H7 (cell line): ENCODE measurements at places on chromosomes 1 and 21. TPM values are rescaled to one million over a fixed set of nuclear protein-coding genes. Genes with fewer than 3 reads are reported as not detected.

The HMGCL gene
- total RNA-seq, result 35.8 and 53.1 TPM in 2 replicates

The EXO5 gene
- 2.7 and 4.1 TPM in 2 replicates for total RNA-seq

DNA sequence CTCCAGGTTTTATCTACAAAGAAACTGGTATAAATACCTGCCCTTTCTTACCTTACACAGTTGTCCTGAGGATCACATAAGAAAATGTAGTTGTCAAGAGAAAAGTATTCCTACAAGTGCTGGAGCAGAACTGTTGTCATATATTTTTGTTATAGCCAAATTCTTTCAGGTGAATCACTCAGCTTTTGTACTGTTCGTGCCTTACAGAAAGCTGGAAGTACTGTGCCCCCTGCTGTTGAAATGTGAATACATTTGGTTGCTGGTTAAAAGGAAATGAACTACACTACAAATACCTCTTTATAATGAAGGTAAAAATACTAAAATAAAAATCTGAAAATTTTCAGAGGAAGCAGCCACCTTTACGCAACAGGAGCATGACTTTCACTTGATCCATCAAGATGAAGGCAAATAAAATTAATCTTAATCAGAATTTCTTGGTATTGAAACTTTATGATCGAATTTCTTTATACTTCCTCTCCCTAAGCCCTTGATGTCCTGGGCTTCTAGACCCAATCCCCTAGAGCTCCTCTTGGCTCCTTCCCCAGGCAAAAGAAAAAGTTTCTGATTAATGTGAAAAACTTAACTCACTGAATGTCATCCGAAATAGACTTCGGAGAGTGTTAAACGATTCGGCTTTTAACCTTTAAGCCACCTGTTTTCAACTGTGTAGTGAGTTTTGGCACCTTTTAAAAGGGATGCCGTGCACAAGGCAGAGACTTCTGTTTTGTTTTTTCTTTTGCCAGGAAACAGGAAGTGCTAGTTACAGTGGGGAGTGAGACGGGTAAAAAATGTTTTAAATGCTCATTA, 12.5 kb downstream of the CHML start:
- DNase-seq, result no peak

- DNase-seq, result no peak
Observed at GRCh38 chr1:244917073-244917670, 52.8 kb upstream of the HNRNPU start.

DNA sequence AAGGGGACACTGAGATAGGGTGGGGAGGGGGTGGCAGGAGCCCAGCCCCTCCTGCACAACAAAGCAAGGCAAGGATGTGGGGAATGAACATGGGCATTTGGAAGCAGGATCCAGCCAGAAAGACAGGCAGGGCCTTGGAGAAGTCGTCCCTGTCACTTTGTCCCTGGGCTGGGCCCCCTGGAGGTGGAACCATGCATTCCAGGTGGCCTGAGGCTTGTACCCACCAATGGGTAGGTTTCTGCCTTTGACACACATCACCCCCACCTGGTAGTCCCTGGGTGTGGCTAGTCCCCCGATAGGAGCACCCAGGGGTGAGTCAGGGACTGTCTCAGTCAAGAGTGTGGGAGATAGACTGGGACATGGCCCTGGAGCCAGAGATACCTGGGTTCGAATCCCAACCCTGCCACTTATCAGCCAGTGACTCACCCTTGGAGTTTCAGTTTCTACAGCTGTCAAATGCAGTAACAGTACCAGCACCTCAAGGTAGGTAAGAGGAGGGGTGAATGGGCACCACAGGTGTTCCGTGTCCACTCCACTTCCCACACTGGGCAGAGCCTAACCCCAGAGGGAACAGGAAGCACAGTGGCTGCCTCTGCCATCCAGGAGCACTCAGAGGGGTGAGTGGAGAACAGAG, 10.0 kb downstream of the PLA2G2D start:
- no peak for DNase-seq

- DNase-seq, result no peak
Observed at GRCh38 chr1:115946116-115946515, 30.2 kb upstream of the SLC22A15 start.

The AMY2A gene
- total RNA-seq, result not detected in 2 replicates

DNA sequence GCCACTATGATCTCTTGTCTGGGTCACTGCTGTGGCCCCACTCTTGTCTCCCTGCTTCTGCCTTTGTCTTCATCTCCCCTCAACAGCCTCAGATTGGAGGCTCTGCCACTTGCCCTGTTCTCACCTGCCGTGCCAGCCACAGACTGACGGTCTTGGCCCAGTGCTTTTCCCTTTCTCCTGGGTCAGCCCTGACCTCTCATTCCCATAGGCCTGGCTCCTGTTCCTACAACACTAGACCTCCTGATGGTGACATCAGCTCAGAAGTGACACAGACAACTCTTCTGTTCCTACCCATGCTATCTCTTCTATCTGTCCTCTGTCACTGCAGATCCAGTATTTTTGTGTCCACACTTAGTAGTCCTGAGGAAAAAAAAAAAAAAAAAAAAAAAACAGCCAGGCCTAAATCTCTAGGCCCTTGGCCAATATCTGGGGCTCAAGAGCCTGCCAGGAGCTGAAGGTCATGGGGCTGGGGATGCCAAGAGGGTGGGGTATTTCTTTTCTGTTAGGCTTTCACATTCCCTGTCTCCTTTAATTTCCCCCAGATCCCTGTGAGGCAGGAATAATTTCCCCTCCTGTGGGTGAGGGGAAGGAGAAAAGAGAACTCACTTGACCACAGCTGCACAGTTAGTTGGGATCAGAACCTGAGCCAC, 42.0 kb upstream of the FOXO6 start:
- no peak for DNase-seq

The MYCL gene
- total RNA-seq, result 49.0 and 52.5 TPM in 2 replicates

DNA sequence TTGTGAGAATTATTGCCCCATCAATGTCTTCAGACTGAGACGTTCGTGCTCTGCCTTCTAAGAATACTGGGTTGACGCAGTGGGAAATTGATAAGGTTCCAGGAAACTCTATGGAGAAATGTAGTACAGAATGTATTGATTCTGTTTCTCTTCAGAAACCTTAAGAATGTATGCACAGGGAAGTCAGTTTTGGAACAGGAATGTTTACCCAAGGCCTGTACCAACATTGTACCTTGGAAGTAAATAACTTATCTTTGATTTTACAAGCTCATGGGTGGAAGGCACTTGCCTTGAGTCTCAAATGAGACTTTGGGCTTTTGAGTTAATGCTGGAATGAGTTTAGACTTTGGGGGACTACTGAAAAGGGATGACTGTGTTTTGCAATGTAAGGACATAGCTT, 59.5 kb upstream of the PCP4 start:
- DNase-seq, result no peak

GRCh38 chr1:1128454-1129139, 12.7 kb upstream of the C1orf159 start:
- DNase-seq, result no peak

The HAO2 gene
- total RNA-seq, result 0.38 and 1.2 TPM in 2 replicates

The AZIN2 gene
- 0.96 and 2.5 TPM in 2 replicates for total RNA-seq

- DNase-seq, result no peak
Observed at GRCh38 chr1:64893921-64894320, 72.4 kb downstream of the JAK1 start.

The FAM163A gene
- total RNA-seq, result 0.10 and 0.11 TPM in 2 replicates

The RGS21 gene
- not detected in 2 replicates for total RNA-seq

GRCh38 chr1:173161510-173162221, 45.5 kb downstream of the TNFSF4 start:
- DNase-seq, result no peak

The KRTAP7-1 gene
- not detected in 2 replicates for total RNA-seq

DNA sequence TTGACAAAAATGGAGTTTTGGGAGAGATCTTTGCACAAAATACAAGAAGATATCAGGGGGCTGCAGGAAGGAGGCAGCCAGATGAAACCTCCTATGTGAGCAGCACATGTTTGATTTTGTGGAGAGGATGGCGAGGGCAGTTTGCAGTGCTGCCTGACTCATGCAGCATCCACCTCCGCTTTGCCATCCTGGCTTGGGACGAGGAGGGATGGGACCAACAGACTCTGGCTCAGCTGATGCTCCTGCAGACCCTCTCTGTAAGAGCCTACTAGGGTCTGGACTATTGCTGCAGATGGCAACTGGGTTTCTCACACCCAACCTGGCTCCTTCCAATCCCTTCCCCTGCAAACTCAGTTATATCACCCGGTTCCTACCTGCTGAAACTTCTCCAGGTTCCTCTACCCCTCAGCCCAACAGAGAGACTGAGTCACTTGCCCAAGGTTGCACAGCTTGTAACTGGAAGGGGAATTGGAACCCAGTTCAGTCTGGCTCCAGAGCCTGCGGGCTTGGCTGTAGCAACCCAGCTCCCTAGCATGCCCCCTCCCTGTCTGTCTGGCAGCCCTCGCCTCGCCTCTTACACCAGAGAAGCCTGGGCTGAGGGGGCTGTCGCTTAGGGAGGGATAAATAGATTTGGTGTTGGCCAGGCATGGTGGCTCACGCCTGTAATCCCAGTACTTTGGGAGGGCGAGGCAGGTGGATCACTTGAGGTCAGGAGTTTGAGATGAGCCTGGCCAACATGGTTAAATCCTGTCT, 205.8 kb downstream of the PTPRU start:
- DNase-seq, result peak; percentile 20

The NPHP4 gene
- 22.1 and 22.2 TPM in 2 replicates for total RNA-seq

GRCh38 chr1:58738876-58739275, 39.0 kb upstream of the MYSM1 start:
- DNase-seq, result no peak

GRCh38 chr1:15288173-15288926, 41.3 kb downstream of the FHAD1 start:
- DNase-seq, result no peak

DNA sequence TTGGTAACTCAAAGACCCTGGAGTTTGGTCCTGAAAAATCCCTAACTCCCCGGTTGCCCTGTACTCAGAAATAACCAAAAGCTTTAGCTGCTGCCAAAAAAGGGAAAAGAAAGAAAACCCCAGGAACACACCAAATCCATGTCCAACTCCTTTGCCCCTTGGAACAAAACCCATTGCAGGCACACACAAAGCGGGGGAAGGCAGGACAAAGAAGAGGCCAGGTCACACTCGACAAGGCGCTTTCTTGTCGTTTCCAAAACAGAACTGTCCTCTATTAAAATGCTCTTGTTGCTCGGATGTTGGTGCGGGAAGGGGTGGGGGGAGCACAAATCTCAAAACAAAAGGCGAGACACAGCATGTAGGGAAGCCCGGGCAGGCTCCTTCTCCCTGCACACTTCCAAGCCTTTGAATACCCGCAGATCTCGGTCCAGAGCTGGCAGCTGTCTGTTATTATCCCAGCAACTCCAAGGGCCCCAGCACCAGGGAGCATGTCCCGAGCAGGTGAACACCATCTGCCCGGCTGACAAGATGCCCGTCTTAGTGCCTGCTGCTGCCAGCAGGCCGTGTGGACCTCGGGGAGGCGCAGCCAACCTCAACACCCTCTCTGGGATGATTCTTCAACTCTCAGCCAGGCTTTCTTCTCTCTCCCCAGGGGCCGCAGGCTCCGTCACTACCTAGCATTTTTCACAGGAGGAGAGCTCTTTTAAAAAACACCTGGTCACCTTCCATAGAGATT, 96.4 kb downstream of the SSBP3 start:
- peak; percentile 80 for DNase-seq

The PTPRU gene
- total RNA-seq, result 24.6 and 28.6 TPM in 2 replicates

The YBX1 gene
- 1,494 and 1,850 TPM in 2 replicates for total RNA-seq
